Esophagus squamous epithelium (tissue), 5 donors: ENCODE measurements at places on chromosomes 13 and 19. TPM values are rescaled to one million over a fixed set of nuclear protein-coding genes. Genes with fewer than 3 reads are reported as not detected.

Gene PEG3
- total RNA-seq = 4.0 TPM

Gene PBX4
- 1.8 TPM for total RNA-seq

Gene MYH14
- total RNA-seq = 40.0 TPM

Gene ZFP82
- total RNA-seq = 0.70 TPM

Gene LILRB5
- 1.4 TPM for total RNA-seq

Gene ERFL
- total RNA-seq = not detected

Gene SPTBN4
- 0.08 TPM for total RNA-seq

Gene LGALS7B
- 2,466 TPM for total RNA-seq

Gene FCHO1
- 3.5 TPM for total RNA-seq

Gene INSL3
- not detected for total RNA-seq

Gene KCNN4
- total RNA-seq = 4.1 TPM

Gene TNFSF11
- 0.18 TPM for total RNA-seq

Gene WTIP
- 0.49 TPM for total RNA-seq

Gene MTRF1
- 11.8 TPM for total RNA-seq

Gene U2AF2
- 85.0 TPM for total RNA-seq

Gene CGB7
- 1.7 TPM for total RNA-seq

Gene PSPN
- 1.3 TPM for total RNA-seq
